Activated naive CD4-positive, alpha-beta T cell treated with anti-CD3 and anti-CD28 coated beads, Interleukin-2, amount 50 U/mL, for 72 hours (primary cell): ENCODE measurements at places on chromosomes 2 and 18.

DNA sequence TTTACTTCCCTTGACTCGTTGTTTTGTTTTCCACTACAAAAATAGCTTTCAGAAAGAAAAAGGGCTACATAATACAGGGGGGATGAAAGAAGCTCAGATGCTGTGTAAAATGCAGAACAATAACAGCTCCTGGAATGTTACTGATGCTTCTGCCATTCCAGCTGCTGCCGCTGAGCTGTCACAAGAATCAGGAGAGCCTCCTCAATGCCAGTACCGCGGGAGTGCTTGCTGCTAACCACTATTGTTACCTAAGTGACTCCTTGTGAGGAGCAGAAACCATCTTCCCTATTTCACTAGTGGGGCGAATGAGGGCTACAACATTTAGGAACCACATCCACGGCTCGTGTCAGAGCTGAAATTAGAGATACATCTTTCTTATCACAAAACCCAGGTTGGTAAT is 384.8 kb downstream of the GALR1 start:
- DNase-seq: no peak

GRCh38 chr2:33859176-33859575 is 260.1 kb upstream of the FAM98A start:
- DNase-seq: no peak

GRCh38 chr18:63157293-63158011 is 162.1 kb downstream of the BCL2 start:
- no peak for DNase-seq

GRCh38 chr18:56298935-56299334 is 339.5 kb downstream of the TXNL1 start:
- no peak for DNase-seq

- no peak for DNase-seq
Measured at GRCh38 chr2:226711606-226712296, 87.9 kb downstream of the IRS1 start.

- no peak for DNase-seq
Measured at GRCh38 chr2:216904554-216904953, 44.7 kb upstream of the TNP1 start.

GRCh38 chr2:9665898-9666297 is 35.1 kb upstream of the YWHAQ start:
- no peak for DNase-seq

- DNase-seq: no peak
Measured at GRCh38 chr2:39999864-40000263, 220.8 kb upstream of the THUMPD2 start.

GRCh38 chr2:73134471-73134870 is 21.7 kb upstream of the RAB11FIP5 start:
- no peak for DNase-seq

DNA sequence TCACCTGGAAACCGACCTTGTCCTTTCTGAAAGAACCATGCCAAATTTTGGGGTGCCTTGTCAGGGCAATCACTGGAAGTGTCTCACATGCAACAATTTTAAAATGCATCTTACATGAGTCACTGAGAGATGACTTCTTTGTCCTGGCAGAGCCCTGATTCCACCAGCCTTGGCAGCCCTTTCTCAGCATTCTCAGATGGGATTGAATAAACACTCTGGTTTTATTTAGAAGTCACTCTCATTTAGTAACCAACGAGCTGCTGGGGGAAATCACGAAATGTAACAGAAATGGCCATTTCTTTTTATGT is 3.8 kb upstream of the ATP8B1 start:
- no peak for DNase-seq

DNA sequence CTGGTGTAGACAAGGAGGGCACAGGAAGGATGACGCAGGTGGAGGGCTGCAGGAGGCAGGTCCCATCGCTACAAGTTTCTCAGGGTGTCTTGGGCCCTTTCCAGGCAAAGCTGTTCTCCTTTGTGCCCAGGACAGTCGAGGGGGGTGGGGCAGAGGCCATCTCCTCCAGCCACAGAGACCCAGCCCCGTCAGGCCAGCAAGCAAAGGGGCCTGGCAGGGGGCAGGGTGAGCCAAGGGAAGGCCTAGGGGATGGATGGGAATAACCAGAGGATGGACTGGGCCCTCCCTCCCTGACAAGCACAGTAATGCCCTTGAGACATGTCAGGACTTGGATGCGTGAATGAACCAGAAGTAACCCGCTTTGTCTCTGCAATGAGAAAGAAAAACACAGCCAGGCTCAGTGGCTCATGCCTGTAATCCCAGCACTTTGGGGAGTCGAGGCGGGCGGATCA is 6.3 kb downstream of the TCF23 start:
- DNase-seq: no peak

DNA sequence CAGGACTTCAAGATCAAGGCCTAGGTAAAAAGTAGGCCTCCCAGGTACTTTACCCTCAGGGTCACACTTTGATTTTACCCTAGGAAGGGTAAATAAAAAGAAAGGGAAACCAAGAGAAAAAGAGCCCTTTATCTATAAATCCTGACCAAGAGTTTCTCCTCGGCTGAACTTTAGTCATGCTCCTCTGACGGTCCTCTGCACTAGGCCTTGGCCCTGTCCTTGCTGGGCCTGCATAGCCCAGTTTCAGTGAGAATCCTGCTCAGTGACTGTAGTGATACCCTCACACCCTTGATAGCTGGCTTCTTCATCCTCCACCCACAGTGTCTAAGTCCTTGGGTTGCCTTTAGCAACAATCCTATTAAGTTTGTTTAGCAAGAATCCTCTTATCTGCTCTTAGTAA is 20.5 kb upstream of the ITSN2 start:
- DNase-seq: no peak

- DNase-seq: no peak
Measured at GRCh38 chr2:231621051-231621879, 28.6 kb downstream of the TEX44 start.

- DNase-seq: no peak
Measured at GRCh38 chr18:73043211-73043610, 175.4 kb upstream of the NETO1 start.

DNA sequence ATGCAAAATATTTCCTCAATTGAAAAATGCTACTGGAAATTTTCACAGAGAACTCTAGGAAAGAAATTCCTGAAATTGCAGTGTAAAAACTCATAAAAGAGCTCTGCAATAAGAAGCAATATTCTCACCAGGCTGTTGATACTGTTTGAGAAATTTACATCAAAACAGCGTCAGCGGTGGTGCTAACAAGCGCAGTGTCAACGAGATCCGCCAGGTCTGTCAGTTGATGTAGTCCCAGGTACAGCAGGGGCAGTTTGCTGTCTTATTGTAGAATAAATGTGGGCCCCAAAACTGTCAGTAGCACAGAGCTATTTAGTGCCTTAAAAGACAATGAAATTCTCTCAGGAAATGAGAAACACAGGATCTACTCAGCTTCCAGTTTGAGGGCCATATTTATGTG is 611.2 kb downstream of the ARHGAP15 start:
- DNase-seq: no peak

- no peak for DNase-seq
Measured at GRCh38 chr2:51413726-51414125, 381.8 kb upstream of the NRXN1 start.

DNA sequence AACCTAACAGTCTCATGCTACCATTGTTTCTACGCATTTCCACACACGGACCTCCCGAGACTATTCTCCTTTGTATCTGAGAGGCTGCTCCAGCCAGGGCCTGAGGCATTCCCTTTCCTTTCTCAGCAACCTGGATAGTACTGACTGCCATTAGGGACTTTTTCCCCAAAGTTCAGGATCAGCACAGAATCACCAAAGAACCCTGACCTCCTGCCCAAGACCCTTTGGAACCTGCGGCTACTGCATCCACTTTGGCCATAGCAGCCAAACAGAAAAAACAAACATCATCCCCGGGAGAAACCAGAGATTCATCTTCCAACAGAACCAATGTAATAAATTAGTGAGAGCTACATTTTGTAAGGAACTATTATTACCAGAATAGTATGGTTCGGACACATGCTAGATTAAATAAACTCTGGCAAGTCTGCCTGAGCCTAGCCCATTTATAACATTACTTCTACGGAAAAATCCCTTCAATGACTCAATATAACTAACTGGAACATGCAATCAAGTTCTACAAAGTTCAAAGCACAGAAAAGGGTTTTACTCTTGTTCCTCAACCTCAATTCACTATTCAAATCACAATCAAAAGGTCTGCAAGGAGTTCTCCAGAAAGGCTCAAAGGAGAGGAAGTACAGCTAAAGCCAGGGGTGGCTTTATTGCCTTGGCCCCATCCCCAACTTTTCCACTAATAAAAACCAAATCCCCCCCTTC is 51.8 kb downstream of the LPIN2 start:
- DNase-seq: no peak

GRCh38 chr2:221614274-221614673 is 42.2 kb upstream of the EPHA4 start:
- no peak for DNase-seq

DNA sequence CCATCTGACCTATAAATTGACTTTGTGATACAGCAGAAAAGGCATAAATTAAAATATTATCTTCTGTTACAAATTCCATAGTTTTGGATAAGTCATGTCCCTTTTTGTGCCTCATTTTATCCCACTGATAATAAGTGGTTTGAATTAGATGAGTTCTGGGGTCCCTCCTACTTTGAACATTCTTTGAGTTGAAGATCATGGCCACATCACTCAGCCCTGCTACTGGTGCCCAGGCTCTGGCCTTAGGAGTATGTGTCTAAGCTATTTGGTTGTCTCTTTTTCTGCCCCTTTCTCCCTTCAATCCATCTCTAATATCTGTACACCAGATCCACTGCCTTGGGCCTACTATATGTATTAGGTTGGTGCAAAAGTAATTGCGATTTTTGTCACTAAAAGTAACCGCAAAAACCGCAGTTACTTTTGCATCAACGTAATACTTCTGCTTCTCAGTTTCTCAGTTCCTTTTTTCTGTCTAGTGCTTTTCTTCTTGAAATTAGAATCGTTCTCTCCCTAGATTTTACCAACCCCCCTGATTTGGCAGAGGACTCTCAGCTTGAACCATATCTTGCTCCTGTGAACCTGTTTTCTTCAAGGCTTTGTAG is 362.5 kb upstream of the TNP1 start:
- peak; percentile 7 for DNase-seq

DNA sequence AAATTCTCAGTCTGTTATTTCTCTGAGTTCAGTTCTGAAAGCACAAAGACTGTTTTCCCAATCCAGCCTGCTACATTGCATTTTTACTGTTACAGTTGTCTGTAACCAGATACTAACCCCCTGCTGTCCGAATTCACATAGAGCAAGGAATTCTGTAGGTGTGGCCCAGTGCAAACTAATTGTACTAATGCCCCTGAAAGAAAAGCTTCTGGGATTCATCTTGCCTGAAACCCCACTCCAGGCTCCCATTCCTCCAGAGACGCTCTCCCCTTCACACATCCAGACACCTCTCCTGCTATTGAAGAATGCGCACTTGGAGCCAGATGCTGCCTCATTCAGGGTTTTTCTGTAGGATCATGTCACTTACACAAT is 127.0 kb downstream of the TTC32 start:
- no peak for DNase-seq

GRCh38 chr18:3097082-3097481 is 84.1 kb upstream of the LPIN2 start:
- no peak for DNase-seq

DNA sequence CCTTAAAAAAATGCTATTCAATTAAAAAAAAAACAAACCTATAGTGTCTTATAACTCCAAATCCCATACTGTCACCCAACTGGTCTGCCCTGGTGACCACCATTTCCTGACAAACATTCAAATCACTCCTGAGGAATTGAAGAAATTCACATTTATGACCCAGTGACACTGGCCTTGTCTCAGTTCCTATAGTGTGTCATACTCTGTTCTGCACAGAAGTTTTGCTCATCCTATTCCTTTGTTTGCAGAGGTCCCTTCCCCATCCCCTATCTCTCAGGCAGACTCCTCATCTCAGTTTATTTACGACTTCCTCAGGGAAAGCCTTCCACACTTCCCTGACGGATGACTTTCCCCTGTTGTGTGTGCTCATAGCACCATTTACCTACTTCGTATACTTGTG is 14.7 kb downstream of the ZC3H6 start:
- DNase-seq: no peak

GRCh38 chr2:160426604-160427003 is 67.0 kb downstream of the RBMS1 start:
- no peak for DNase-seq

- DNase-seq: no peak
Measured at GRCh38 chr2:121907928-121908327, 152.5 kb downstream of the TSN start.

- DNase-seq: peak; percentile 45
Measured at GRCh38 chr2:98346311-98347236, at the start of gene CNGA3. Gene CNGA3, plus strand, starts transcription at chr2:98346456. Its CDS starts 23,520 bp downstream, at chr2:98369976.

DNA sequence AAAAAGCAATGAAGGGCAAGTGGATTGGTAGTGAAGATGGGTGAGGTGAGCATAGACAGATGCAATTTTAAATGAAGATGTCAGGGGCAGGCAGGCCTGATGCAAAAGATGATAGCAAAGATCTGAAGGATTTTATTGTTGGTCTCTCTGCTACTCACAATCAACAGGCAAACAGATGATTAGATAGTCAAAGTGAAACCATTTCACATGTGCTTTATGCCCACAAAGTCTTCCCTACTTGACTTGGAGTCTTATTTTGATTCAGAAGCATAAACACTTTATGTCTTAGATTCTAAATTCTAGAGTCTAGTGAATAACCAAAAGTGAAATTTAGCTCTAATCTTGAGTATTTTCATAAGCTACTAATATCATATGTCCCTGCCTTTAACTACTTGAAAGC is 153.8 kb upstream of the HNRNPA3 start:
- no peak for DNase-seq
